IPS DF 6.9 (cell line): ENCODE measurements at places on chromosomes 5 and 9.

DNA sequence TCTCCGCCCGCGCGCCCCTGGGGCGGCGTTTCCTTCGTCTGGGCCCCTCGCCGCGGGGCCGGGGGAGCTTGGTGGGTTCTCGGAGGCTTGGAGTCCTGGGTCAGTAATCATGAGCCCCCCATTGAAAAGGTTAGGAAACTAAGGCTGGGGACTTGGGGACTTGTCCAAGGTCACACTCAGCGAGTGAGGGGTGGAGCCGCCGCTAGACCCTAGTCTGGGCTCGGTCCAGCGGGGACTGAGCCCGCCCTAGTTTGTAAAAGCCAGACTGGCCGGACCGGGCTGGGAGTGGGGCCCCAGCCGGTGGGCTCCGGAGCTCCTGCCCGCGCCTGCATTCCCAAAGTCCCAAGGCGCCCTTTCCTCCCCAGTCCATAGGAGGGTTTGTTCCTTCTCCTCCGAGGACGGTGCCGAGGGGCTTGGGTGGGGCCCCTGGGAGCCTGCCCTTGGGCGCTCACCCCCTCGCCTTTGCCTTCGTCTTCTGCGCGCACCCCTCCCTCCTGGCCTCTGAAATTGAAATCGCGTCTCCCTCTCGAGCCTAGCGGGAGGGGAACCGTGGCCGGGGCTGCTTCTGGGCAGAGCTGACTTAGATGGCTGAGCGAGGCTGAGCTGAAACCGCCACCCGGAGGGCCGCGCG, 995 bp downstream of the OLFM1 start:
- DNase-seq: no peak

- no peak for DNase-seq
These were observed at the start of gene NCS1 for GRCh38 chr9:130172161-130172857. Gene NCS1 (plus strand): TSS chr9:130172404. CDS start chr9:130172664, 260 bp downstream.

DNA sequence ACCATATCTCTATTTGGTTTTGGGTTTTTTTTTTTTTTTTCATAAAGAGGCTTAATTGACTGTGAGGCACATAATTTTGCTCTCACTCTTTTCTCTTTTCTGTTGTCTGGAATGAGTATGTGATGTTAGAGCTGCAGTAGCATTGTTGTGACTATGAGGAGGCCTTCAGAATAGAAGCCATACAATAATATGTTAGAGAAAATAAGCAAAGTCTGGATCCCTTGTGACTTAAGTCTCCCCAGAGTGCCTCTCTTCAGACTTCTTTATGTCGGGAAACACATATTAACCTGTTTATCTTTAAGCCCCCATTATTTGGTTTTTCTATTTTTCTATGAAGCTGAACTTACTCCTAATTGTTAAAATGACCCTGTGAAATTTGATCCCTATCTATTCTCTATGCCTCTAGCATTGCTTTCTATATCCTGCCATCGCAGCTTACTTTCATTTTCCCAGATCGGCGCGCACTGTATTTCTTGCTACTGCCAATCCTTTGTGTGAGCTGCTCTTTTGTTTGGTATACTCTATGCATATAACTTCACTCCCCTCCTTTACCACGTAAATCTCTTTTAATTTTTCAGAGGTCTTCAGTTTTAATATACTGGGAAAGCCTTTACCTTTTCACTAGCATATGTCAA, 372.5 kb upstream of the KCNN2 start:
- DNase-seq: no peak

GRCh38 chr5:91212714-91213092, 170.4 kb downstream of the ARRDC3 start:
- DNase-seq: no peak

DNA sequence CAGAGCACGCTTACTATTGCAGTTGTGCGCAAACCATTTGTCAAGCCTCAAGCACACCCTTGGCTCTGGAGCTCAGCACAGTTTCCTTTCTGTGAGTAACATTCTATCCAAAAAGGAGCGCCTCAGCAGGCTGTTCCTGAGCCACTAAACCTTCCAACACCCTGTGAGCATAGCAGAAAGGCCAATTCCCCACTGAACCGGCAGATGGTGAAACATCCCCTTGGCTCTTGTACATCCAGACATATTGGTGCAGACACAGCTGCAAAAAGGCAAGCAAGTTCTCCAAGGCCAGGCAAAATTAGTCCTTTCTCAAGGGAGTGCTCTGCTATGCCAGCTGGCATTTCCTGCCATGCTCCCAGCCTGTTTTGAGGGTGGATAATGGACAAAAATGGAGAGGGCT, 44.1 kb upstream of the CEMIP2 start:
- DNase-seq: no peak

- DNase-seq: no peak
These were observed 52.7 kb upstream of the ARL15 start for GRCh38 chr5:54362992-54363625.

- DNase-seq: no peak
These were observed 54.2 kb downstream of the WHRN start for GRCh38 chr9:114450833-114451706.

DNA sequence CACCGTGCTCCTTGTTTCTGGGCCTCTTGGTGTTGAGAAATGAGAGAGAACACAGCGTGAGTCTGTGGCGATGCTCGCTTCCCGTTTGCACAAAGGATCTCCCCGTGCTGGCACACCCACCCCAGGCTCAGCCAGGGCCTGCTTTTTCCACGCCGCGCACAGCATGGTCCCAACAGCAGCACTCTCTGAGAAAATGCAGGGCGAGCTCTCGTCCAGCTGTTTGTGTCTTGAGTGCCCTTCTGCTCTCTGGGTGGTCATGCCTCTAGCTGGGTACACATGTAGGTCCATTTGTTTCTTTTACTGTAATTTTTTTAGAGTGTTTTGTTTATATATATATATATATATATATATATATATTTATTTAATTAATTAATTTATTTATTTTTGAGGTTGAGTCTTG, 26.6 kb downstream of the FBXW5 start:
- no peak for DNase-seq

- no peak for DNase-seq
These were observed 97.5 kb upstream of the SHB start for GRCh38 chr9:38166501-38166900.

- no peak for DNase-seq
These were observed 118.3 kb downstream of the SLC1A3 start for GRCh38 chr5:36724467-36725332.
